ENCODE measurements at places on chromosomes 5 and 9.

DNA sequence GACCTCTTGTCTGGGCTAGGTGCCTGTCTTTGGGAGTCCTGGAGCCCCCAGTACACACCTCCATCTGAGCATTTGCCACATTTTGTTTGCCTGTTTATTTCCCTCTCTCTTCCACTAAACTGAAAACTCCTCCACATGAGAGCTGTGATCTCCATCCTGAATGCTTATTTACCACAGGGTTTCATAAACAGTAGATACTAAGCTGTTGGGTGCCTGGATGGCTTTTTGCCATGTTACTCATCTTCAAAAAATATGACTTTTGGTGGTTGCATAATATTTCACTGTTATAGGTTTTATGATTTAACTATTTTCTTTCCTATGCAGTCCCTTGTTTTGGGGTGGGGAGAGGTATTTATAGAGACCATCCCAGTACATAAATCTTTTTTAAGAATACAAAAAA lies 99.6 kb downstream of the APBA1 start:
- no peak for DNase-seq

DNA sequence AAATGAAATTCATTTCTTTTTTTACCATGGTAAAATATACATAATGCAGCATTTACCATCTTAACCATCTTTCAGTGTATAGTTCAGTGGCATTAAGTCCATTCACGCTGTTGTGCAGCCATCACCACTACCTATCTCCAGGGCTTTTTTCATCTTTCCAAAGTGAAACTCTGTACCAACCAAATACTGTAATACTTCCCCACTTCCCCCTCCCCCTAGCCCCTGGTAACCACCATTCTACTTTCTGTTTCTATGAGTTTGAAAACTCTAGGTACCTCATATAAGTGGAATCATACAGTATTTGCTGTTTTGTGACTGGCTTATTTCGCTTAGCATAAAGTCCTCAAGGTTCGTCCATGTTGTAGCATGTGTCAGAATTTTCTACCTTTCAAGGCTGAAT lies 23.4 kb downstream of the SPAAR start:
- DNase-seq, result no peak

DNA sequence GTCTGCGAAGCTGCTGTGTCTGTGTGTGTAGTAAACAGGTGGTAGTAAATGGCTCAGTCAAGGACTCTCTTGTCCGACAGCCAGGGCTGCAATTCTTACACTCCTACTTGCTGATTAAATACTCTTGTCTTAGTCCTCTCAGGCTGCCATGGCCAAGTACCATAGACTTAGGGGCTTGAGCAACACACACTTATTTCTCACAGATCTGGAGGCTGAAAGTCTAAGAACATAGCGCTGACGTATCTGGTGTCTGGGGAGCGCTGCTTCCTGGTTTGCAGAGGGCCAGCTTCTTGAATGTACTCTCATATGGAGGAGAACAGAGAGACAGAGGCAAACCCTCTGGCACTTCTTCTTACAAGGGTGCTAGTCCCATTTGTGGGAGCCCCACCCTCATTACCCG lies 411.0 kb downstream of the MED10 start:
- DNase-seq, result no peak

- no peak for DNase-seq
Observed at GRCh38 chr9:137237759-137238726, 3.0 kb upstream of the TUBB4B start.

DNA sequence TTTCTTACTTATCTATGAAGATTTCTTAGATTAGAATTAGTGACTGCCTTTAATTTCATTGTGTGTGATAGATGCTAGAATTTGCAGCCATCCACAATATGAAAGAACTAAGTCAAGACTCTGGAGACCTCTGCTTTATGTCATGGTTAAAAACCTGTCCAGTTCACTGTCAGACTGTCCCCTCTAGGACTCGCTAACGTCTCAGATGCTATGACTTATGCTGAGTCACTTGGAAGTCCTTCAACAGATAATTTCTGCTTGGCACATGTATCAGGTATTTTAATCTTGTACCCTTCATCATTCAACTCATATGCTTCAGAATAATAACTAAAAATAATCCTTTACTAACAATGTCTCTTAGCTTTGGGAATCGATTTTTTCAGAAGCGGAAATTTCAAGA lies 230.5 kb upstream of the DMAC1 start:
- DNase-seq, result no peak

DNA sequence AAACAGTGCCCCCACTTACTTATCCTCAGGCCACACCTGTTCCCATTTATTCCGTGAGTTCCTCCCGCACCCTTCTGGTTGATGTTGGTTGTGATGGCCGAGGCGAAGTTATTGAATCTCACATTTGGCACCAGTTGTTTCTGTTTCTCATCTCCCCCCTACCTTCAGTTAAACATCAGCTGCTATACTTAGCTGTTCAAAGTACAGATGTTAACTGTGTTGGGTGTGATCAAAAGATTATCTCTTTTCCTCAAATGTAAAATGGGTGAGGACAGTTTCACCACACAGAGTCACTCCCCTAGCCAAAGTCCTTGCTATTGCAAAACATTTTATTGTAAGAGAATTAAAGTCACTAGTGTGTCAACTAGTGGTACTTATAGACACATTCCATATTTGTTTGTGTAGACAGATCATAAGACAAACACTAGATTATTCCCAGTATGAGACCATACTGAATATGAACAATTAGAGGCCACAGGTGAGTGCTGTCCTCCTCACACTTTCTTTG lies 43.2 kb upstream of the PRSS3 start:
- DNase-seq, result no peak
